HAP-1 (cell line): ENCODE measurements at places on chromosomes 3 and 15.

- no peak for DNase-seq
Measured at GRCh38 chr3:195423818-195424217, 19.0 kb downstream of the ACAP2 start.

DNA sequence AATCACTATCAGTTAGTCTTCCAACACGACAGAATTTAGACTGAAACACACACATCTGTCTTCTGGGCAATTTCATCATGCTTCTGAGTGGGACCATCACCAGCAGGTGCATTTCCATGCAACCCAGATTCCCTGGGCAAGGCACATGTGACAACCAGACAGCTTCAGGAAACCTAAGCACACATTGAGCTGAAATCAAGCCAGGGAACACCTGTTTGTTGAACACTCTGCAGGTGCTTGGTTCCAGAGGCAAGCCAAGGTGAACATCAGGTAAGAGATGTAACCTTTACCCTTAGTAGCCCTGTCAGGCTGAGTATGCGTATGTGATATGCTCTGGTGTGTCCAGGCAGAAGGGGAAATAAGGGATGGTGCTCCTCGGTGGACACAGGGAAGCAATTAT is 3.3 kb upstream of the PSMD2 start:
- DNase-seq, result no peak

DNA sequence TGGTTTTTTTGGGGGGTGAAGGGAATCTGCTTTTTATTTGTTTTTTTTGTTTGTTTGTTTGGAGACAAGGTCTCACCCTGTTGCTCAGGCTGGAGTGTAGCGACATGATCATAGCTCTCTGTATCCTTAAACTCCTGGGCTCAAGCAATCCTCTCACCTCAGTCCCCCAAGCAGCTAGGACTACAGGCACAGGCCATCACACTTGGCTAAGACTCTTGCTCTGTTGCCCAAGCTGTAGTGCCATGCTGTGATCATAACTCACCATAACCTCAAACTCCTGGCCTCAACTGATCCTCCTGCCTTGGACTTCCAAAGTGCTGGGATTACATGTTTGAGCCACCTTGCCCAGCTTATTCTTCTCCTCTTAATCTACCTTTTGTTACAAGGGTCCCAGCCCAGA is 31.8 kb downstream of the GPR176 start:
- no peak for DNase-seq

- DNase-seq, result peak; percentile 52
Measured at GRCh38 chr3:131988209-131988608, 46.6 kb downstream of the CPNE4 start.

GRCh38 chr3:181417748-181418147 is 294.0 kb upstream of the SOX2 start:
- DNase-seq, result peak; percentile 24

GRCh38 chr3:96657710-96658109 is 156.7 kb upstream of the EPHA6 start:
- DNase-seq, result no peak

- no peak for DNase-seq
Measured at GRCh38 chr3:9033867-9034266, 70.6 kb upstream of the RAD18 start.

- DNase-seq, result no peak
Measured at GRCh38 chr3:48222616-48223513, at the start of gene CAMP. TSS of gene CAMP (plus strand) at chr3:48223495. CDS start at chr3:48223512, 17 bp downstream.

GRCh38 chr3:64163755-64164148 is 61.5 kb downstream of the PRICKLE2 start:
- no peak for DNase-seq

DNA sequence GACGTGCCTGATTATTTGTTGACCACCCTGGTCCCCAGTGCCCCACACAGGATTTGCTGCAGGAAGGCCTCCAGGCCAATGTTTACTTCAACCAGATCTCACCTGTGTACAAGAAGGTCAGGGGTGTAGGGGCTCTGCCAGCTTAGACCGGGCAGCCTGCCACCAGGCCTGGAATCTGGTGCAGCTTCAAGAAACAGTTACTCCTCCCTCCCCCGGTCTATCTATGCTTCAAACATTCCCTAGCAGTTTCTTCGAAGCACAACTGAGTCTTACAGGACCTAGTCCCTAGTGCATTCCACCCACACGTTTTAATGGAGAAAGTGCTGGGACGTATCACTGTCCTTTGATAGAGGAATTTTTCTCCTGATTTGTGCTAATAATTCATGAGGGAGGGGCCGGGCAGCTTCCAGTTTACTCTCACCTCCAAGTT is 8.0 kb downstream of the SH3BP5 start:
- DNase-seq, result no peak

GRCh38 chr15:95987299-95987698 is 343.2 kb upstream of the NR2F2 start:
- DNase-seq, result no peak
